ENCODE measurements at places on chromosomes 5 and 9. TPM values are rescaled to one million over a fixed set of nuclear protein-coding genes. Genes with fewer than 3 reads are reported as not detected.

The IL5 gene
- total RNA-seq = not detected

The ZNF79 gene
- total RNA-seq = 9.3 TPM

DNA sequence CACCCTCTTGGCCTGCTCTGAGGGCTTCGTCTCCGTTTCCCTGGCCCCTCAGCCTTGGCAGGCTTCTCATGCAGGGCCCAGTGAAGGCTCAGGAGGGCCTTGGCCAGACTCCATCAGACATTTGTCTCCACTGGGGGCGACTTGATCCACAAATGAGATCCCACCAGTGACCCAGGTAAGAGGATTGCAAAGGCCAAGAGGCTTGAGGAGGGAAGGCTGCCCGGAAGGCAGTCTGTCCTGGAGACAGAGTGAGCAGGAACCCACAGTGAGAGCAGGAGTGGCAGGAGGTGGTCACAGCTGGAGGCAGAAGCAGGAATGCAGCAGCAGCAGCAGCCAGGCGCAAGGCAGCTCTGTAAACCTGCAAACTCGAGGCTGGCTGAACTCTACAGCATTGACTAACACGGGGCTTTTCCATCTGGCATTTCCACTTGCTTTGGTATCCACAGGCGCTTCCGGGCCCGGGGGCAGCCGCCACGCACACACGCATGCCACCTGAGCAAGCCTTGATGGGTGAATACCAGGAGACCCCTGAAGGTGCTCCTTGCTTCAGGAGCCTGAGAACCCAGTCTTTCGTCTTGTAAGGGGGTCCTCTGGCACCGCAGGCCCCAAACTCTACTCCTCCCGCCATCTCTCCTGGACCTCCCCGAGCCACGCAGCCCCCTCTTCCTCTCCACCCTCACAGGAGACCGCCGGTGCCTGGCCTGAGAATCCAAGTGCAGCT is 14.7 kb downstream of the MGAT1 start:
- no peaks in the 10 kb centered on the region for H3K27me3 ChIP-seq
- DNase-seq = no peak
- H3K4me1 ChIP-seq = peaks cover 18% of the 10 kb centered on the region
- H3K36me3 ChIP-seq = peaks cover 26% of the 10 kb centered on the region
- no peak overlapping the region for H3K4me3 ChIP-seq

GRCh38 chr5:172878933-172879752 is 45.1 kb downstream of the ERGIC1 start:
- no peaks in the 10 kb centered on the region for H3K27me3 ChIP-seq
- DNase-seq = no peak
- H3K4me1 ChIP-seq = no peaks in the 10 kb centered on the region
- no peaks in the 10 kb centered on the region for H3K36me3 ChIP-seq

GRCh38 chr5:170426786-170427185 is 37.6 kb upstream of the KCNMB1 start:
- no peak for DNase-seq
- no peak overlapping the region for H3K4me3 ChIP-seq
- peaks cover 11% of the 10 kb centered on the region for H3K27me3 ChIP-seq
- H3K27ac ChIP-seq = no peak overlapping the region
- H3K36me3 ChIP-seq = no peaks in the 10 kb centered on the region

DNA sequence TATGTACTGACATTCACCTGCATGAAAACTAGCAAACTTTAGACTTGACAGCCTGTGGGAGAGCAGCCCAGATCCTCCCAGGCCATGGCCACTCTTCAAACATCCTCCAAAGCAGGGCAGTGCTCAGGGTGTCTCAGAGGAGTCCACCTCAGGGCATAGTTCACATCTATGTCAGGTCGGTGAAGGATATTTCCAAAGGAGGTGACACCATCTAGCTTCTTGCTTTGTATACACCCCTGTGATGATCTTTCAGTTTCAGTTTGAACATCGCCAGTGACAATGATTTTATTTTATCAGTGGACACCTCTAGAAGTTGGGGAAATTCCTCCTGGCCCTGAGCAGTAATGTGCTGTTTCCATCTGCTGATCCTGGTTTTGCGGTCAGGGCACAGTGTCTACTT is 20.1 kb downstream of the CDK20 start:
- no peaks in the 10 kb centered on the region for H3K27me3 ChIP-seq
- H3K4me1 ChIP-seq = no peaks in the 10 kb centered on the region
- H3K36me3 ChIP-seq = no peaks in the 10 kb centered on the region
- no peak overlapping the region for H3K27ac ChIP-seq
- H3K4me3 ChIP-seq = no peak overlapping the region

DNA sequence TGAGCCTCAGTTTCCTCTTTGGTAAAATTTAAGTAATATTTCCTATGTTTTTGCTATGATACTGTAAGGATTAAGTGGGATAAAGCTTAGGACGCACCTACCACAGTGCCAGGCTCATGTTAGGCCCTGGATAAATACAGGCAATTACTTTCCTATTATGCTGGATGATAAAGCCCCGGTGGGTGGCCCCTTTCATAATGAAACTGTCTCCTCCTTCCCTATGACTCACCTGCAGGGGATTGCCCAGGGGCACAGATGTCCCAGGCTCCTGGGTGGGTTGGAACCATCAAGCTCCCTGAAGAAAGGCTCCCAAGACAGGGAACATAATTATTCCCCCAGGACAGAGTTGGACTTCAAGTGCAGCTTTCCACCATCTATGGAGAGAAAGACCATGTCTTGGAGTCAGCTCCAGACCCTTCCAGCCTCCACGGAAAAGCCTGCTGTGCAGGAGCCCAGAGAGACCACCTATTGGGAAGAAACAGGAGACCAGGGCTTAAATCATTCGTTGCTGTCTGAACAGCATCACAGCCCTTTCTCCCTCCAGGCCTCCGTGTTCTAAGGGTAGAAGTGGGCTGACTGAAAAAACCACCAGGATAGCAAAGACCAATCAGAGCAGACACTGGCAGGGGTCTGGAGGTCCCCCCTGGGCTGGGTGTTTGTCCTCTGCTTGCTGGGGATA is 43.2 kb upstream of the FOXE1 start:
- H3K4me1 ChIP-seq = no peaks in the 10 kb centered on the region
- H3K4me3 ChIP-seq = no peak overlapping the region
- H3K27ac ChIP-seq = no peak overlapping the region
- DNase-seq = no peak

DNA sequence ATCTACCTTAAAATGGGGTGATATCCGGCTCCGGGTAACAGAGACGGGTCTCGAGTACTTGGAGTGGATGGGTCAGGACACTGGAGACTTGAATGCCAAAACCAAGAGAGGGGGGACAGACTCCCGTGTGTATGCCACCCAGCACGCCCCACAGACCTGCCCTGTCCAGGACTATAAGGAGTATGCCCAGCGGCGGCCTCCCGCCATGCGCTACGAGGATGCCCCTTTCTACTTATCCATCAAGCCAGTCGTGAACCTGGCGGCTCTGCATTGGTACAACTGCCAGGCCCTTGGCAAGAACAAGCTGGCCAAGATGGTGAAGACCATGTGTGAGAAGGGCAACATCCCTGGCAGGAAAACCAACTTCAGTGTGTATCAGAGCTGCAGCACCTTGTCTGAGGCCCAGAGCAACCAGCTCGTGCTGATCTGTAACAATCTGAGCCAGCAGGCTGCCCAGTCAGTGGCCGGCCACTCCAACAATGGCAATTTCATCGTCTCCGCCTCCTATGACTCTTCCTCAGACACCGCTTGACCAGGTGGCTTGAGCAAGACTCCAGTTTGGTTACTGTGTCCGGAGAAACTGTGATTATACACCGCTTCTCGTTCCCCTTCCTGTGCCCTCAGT is 99.4 kb downstream of the INIP start:
- no peak overlapping the region for H3K27ac ChIP-seq
- H3K4me1 ChIP-seq = no peaks in the 10 kb centered on the region
- H3K27me3 ChIP-seq = no peaks in the 10 kb centered on the region
- no peaks in the 10 kb centered on the region for H3K36me3 ChIP-seq
- no peak for DNase-seq

DNA sequence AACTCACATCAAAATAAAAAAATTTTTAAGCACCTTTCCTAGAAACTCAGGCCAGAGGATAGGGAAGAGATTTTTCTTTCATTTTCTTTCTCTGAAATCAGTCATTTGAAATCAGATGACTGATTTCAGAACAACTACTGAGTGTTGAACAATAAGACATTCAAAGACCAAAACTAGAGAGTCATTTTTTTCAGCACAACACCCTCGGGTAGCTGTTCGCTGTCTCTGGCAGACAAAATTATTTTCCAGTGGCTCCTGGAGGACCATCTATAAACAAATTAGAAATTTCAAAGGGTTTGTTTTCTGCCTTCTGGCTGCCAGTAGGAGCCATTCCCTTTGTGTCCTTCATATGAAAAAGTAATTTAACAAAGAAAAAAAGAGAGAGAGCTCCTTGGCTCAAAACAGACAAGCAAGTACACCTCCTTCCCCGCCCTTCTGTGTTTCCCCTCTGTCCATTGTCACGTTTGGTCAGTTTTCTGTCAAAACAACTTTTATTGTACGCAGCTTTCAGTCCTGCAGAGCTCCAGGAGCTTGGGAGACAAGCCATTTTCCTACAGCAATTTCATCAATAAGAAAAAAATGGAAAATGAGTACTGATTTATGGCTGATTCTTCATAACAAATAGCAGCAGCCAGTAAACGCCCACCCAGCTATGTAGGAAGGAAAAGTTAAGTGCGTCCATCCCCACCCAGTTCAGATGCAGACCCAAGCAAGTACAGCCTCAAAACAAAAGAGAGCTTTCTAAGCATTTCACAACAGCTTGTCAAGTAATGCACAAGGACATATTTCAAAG is 405.2 kb downstream of the ZNF608 start:
- no peak overlapping the region for H3K4me3 ChIP-seq
- no peak overlapping the region for H3K27ac ChIP-seq
- no peaks in the 10 kb centered on the region for H3K27me3 ChIP-seq

DNA sequence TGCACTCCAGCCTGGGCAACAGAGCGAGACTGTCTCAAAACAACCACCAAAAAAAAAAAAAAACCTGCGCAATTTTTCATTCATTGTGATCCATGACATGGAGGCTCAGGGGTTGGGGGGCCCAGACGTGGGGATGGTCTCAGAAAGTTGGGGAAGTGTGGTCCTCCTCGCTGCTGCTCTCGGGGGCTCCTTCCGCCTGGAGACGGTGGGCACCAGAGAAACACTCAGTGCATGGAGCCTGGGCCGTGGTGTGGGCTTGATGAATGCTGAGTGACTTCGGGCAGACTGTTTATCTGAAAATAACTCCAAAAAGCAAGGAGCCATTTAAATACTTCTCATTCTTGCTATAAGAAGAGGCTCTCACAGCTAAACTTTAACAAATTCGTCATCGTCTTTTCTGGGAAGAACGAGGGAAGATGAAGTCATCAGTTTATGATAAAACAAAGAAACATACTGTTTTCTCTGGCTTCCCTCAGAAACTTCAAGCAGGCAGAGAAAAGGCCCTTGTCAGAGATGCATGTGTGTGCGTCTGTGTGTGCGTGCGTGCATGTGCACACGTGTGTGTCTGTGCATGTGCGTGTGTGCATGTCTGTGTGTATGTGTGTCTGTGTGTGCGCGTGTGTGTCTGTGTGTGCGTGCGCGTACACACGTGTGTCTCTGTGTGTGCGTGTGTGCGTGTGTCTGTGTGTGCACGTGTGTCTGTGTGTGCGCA is 35.0 kb downstream of the RASGEF1C start:
- H3K36me3 ChIP-seq = no peaks in the 10 kb centered on the region
- no peak overlapping the region for H3K4me3 ChIP-seq
- H3K27me3 ChIP-seq = no peaks in the 10 kb centered on the region
- H3K4me1 ChIP-seq = no peaks in the 10 kb centered on the region
- DNase-seq = peak; percentile 45

- H3K4me3 ChIP-seq = no peak overlapping the region
- H3K36me3 ChIP-seq = no peaks in the 10 kb centered on the region
- H3K27me3 ChIP-seq = no peaks in the 10 kb centered on the region
Measured at GRCh38 chr9:92151691-92152393, 36.6 kb upstream of the SPTLC1 start.
